ENCODE measurements at places on chromosomes 3 and 15.

DNA sequence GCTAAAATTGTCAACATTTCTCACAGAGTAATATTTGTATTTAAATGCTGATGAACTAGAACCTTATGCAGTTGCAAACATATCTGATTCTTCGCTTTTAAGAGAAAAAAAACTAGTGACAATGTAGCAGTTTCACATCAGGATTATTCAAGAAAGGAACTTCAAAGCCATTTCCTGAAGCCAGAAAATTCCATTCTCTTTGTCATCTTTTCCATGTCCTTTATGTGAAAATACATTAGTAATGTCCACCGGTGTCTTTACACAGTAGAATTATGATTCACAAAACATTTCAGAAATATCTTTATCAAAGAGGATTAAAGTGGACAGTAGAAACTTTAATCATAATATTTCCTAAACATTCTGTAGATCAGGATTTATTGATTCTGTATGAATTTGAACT lies 12.7 kb upstream of the LXN start:
- DNase-seq: no peak

- no peak for DNase-seq
Observed at GRCh38 chr15:69691307-69692015, 238.8 kb downstream of the RPLP1 start.

DNA sequence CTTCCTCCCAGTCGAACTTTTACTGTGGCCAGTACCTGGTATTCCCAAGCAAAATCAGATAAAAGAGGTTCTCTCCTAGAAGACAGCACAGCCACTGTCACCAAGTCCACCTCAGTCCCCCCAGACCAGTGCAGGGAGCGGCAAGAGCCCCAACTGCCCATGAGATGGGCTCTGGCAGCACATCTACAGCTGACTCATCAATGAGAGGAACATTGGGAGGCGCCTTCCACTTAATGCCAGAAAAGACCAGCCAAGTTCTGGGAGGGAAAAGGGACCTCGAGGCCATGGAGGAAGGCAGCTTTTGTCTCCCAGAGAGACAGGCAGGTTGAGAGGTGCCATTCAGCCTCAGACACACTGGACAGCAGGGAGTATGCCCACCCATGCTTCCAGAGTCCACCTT lies 28.2 kb downstream of the POC1A start:
- DNase-seq: no peak

DNA sequence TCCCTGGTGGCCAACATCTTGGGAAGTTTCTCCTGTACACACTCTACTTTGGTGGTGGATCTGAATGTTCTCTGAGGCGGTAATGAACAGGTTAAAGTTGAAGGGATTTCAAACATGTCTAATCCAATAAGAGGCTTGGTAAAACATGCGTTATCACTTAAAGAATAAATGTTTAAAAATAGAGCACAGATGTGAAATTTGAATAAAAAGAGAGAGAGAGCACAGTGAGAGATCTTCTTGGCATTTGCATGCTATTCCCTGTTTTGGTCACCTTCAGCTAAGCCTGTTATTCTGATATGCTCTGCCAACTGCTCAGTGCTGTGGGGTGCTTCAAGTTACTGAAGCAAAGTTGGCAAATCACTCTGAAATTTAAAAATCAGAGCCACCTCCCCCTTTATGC lies 237.7 kb upstream of the WNT5A start:
- DNase-seq: no peak

- no peak for DNase-seq
Observed at GRCh38 chr3:138140940-138141339, 8.8 kb upstream of the A4GNT start.

DNA sequence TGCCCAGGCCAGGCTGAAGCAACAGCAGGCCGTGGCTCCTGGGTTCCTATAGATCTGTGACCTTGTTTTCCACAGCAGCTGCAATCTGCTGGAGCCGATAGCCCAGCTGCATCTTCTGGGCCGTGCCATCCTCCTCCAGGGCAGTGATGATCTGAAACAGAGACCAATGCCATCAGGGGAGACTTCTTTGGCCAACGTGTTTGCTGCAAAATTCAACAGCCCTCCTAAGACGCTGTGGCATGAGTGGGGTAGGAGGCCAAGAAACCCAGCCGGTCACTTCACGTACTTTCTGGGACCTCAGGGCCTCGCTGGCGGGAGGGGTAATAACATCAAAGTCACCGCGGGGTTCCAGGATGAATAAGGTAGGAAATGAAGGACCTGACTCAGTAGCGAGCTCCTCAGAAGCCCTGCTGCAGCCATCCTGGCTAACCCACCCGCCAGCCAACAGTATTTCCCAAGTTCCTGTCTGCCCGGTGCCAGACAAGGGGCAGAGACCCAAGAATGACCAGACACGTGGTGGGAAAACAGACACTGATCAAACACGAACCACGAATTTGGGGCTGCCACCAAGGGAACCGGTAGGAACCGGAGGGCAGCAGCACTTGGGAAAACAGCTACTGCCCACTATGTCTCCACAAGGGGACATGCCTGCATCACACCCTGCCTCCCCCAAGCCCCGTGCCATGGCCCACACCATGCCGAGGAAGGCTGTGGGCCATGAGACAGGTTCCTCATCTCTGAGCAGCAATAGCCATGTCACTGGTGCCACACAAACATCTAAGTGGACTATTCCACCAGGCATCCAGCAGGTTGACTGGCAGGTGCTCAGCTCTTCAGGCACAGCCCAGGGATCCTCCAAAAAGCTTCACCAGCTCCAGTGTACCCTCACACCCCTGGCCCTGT lies 25.2 kb downstream of the PLXNB1 start:
- DNase-seq: no peak

GRCh38 chr3:178768072-178768864 lies 232.0 kb downstream of the KCNMB2 start:
- no peak for DNase-seq

DNA sequence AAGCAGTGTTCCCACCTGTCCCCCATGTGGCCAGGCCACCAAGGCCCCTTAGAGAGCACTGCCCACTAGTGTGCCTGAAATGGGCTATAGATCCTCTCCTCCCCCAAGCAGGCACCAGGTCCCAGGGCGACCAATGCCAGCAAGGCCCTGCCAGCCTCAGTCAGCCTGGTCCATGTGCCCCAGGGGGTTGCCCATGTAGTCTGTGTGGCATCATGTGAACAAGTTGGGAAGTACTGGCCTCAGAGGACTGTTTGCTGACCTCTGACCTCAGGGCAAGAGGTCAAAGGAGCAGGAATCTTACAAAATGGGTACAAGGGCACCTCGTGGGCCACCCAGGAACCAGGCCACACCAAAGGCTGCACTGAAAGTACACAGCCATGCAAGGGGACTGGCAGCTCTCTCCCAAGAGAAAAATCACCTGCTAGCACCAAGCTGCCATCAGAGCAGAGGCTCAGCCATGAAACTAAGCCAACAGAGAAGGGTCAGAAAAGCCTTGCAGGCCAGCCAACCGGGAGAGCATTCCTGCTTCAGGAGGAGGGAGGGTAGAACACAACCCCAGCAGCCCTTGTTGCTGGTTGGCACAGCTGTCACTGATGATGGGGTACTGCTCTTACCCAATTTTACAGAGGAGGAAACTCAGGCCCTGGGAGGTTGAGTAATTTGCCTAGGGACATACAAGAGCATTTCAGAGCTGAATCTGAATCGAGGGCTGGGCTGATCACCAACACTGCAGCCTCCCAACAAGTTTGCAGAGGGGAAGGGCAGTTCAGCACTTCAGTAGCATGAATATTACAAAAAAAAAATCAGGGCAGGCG lies 5.2 kb upstream of the FURIN start:
- no peak for DNase-seq

- no peak for DNase-seq
Observed at GRCh38 chr3:88267847-88268246, 118.1 kb downstream of the C3orf38 start.

- DNase-seq: no peak
Observed at GRCh38 chr3:53040351-53040820, 5.5 kb downstream of the SFMBT1 start.

DNA sequence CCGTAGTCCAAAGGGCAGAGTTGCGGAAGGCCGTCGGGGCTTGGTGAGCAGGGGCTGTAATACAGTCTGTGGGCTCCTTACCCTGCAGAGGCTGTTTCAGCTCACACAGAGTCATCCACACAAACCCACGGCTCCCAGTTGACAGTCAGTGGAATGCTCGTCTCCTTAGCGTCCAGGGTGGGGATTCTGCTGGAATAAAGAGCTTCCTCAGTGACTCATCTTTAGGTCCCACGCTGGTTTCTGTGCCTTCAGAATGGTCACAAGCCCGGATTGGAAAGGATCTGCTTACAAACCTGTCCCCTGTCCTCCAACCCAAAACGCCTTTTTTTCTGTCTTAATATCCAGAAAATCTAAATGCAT lies 201.3 kb upstream of the TPM1 start:
- no peak for DNase-seq

GRCh38 chr3:99929745-99930139 lies 112.1 kb downstream of the CMSS1 start:
- DNase-seq: peak; percentile 66

DNA sequence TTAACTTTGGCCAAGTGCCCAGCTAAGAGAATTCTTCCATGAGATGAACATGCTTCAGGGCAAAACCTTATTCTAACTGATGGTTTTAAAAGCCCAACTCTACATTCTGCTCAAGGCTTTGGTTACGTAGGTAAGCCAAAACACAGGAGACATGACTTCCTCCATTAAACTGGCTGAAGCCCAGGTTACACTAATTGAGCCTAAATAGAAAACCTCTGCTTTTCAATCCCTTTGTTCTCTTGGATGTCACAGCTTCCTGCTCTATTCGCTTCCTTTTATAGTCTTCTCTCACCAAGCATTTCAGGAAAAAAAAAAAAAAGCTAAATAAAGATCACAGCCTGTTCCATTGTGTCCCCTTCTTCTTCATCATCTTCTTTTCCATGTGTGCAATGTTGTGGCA lies 420.4 kb downstream of the TIGIT start:
- no peak for DNase-seq

DNA sequence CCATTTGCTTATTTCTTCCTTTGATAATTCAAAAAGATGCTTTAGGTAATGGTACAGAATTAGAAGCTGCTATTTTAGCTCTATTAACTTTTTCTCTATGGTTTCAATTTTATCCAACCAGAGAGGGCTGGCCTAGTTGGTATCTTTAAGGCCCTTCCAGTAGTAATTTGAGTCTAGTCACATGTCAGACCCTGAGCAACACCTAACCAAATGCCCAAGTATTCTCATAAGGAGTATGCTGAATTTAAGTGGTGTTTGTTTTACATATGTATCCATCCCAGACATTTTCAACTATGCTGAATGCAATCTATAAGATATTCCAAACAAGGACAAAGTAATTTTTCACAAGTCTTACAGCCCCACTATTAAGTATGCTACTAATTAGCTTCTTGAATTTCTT lies 9.6 kb downstream of the DNAJC19 start:
- DNase-seq: no peak

GRCh38 chr3:169811631-169812331 lies 889 bp upstream of the LRRIQ4 start:
- DNase-seq: no peak

DNA sequence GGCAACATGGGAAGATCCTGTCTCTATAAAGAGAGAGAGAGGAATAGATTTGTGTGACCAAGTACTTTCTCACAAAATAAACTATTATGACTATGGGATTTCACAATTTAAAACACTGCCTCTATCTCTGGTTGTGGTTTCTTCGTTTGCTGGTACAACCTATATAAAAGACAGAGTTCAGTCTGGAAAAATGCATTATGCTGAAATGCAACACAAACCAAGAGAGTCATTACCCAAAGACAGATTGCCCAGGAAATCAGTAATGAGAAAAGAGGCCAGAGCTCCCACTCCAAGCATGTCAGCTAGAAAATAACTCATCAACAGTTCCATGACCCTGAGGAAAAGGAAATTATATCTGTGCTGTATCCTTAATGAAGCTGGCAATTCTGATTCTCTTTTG lies 23.2 kb downstream of the GPR176 start:
- DNase-seq: no peak

GRCh38 chr3:129614927-129615363 lies 8.5 kb upstream of the PLXND1 start:
- no peak for DNase-seq

- no peak for DNase-seq
Observed at GRCh38 chr3:52782412-52783210, 5.2 kb downstream of the ITIH1 start.

DNA sequence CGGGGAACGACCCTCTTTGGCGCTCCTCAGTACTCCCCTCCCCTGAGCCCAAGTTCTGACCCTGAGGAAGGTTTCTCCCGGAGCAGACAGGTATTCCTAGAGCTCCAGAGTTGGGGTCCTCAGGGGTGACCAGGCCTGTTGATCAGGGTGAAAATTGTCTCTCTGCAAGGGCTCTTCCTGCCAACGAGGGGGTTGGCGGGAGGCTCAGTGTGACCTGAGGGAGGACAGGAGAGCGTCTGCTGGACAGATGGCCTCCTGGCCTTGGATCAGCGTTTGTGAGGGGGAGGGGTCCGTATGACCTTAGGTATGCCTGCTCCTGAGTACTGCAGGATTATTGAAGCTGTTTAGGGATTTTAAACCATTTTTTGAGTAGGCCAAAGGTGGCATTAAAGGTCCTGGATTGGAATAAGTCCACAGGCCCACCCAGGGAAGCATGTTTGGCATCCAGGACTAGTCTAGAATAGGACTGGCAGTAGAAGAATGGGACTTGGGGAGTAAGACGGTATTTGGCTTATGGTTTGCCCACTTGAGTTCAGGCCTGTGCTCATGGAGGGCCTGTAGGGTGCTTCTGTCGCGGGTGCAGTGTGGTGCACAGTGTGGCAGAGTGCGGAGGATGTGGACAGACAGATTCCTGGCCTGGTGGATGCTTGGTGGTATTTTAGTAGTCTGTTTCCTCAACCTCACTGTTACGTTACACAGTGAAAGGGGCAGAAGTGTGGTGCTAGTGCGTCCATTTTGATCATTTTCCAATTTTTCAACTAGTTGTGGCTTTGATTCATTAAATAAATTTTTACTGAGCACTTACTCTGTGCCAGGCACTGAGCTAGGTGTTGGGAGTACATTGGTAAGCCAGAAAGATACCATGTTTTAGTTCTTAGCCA lies 959 bp downstream of the ZNF592 start:
- peak; percentile 27 for DNase-seq

- DNase-seq: no peak
Observed at GRCh38 chr15:92979011-92979701, 79.0 kb downstream of the CHD2 start.

DNA sequence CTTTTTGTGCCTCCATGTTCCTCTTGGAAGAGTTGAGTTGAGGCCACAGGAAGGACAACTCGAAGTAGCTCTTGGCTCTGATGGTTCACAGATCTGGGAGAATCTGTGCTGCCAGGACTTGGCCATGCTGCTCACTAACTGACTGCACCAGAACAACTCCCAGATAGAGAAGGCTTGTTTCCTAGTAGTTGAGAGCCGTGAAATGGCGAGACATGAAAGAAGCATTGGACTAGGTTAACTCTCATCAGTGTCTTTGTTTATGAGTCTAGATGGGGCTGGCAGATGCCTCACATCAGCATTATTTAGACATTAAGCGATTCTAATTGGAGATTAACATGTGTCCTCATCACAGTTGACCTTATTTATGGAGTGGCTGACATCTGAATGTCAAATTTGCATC lies 92.9 kb upstream of the AGBL1 start:
- no peak for DNase-seq

DNA sequence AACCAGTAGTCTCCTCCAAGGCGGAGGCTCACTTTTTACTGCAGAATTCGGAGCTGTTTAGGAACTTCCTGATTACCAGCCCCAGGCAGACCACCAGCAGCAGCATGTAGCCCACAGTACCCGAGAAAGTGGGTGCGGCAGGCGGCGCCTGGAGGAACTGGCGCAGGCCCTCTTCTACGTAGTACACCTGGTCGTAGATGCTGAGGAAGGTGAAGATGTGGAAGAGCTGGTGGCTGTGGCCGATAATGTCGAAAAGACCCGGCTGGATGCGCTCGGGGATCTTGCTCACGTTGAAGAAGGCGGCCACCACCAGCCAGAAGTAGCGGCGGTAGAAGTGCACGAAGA lies 1.3 kb downstream of the PAQR9 start:
- DNase-seq: no peak

GRCh38 chr3:177282119-177282655 lies 84.9 kb upstream of the TBL1XR1 start:
- no peak for DNase-seq

Data from urothelium cell line (cell line).